GM12891 (cell line): ENCODE measurements at places on chromosomes 7 and 10.
A peak's percentile ranks its signal among the peaks of the same experiment; 100 is the strongest.

DNA sequence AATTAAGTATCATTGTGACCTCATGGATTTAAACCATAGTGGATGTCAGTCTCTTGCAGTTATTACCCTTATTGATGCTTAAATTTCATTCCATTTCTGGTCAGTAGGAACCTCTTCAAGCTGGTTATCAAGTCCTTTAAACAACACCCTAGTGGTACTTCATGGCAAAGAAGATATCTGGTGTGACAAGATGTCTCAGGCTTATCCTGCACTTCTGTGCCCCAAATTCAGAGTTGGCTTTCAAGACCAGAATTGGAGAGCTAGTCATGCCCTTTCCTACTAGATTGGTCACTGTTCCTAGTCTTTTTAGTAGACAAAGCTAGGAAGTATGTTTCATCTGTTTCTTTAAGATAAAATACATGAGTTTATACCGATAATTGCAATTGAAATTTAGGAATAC is 54.9 kb downstream of the KMT2E start:
- no peak for DNase-seq

GRCh38 chr10:29041616-29042015 is 247.3 kb upstream of the LYZL1 start:
- DNase-seq: no peak

- peak; percentile 91 for DNase-seq
These were observed at the start of the genes TUBGCP2 and ZNF511 for GRCh38 chr10:133308421-133309099. Gene TUBGCP2 (minus strand): TSS chr10:133308872. CDS start chr10:133302941, 5,931 bp downstream. Gene ZNF511 (plus strand): TSS chr10:133308914. CDS start chr10:133308944, 30 bp downstream.

GRCh38 chr7:1986366-1987083 is 246.2 kb downstream of the MAD1L1 start:
- DNase-seq: no peak

GRCh38 chr10:101752241-101752640 is 23.7 kb downstream of the FGF8 start:
- no peak for DNase-seq

GRCh38 chr10:59047957-59048618 is 128.4 kb upstream of the PHYHIPL start:
- no peak for DNase-seq

DNA sequence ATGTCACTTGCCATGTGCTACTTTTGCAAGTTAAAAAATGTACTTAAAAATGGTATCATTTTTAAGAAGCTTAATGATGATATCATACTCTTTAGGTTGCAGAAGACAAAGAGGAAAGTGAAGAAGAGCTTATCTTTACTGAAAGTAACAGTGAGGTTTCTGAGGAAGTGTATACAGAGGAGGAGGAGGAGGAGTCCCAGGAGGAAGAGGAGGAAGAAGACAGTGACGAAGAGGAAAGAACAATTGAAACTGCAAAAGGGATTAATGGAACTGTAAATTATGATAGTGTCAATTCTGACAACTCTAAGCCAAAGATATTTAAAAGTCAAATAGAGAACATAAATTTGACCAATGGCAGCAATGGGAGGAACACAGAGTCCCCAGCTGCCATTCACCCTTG is 6.1 kb downstream of the LMOD2 start:
- no peak for DNase-seq

GRCh38 chr10:120095875-120096274 is 203.3 kb downstream of the SEC23IP start:
- DNase-seq: no peak

DNA sequence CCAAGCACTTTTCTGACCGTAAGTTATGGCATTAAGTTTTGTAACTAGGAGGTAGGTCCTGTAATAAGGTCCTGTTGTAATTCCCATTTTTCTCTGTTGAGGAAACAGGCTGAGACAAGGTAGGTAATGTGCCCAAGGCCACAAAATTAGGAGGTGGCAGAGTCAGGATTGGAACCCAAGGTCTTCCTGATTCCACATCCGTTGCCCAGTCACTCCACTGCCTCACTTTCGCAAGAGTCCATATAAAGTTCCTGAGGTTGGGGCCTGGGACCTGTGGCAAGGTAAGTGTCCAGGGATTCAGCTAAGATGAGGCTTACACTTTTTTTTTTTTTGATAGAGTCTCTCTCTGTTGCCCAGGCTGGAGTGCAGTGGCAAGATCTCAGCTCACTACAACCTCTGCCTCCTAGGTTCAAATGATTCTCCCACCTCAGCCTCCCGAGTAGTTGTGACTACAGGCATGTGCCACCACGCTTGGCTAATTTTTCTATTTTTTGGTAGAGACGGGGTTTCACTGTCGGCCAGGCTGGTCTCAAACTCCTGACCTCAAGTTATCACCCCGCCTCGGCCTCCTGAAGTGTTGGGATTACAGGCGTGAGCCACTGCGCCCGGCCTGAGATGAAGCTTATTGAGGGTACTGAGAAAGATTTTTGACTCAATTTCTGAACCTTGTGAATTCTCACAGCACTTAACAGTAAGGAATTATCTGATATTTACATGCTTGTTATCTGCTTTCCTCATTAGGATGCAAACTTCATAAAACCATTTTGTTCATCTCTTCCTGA is 20.3 kb upstream of the GNA12 start:
- no peak for DNase-seq

GRCh38 chr7:104206841-104207240 is 972 bp downstream of the ORC5 start:
- no peak for DNase-seq

- DNase-seq: peak; percentile 36
These were observed at the start of gene GIMAP8 for GRCh38 chr7:150450491-150451001. Gene GIMAP8 (plus strand): TSS chr7:150450630. CDS start chr7:150466699, 16,069 bp downstream.

GRCh38 chr7:15457990-15458955 is 103.5 kb downstream of the AGMO start:
- DNase-seq: no peak

- DNase-seq: no peak
These were observed 317.7 kb downstream of the CAMK1D start for GRCh38 chr10:12667052-12667451.

DNA sequence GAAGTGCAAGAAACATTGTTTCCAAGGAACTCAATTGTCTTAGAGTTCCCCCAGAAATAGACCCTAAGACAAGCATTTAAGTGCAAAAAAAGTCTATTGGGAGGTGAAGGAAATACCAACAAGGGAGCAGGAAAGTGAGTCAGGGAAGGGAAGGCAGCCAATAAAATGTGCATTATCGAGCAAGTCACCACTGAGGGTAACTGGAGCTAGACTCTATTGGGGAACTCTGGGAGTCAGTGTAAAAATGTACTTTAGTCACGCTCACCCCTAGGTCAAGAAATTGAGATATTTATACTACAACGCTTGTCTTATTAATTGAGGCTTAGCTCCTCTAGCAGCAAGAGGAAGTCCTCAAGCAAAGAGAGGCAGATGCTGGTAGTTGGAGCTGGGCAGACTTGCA is 137.7 kb downstream of the RTKN2 start:
- DNase-seq: no peak

DNA sequence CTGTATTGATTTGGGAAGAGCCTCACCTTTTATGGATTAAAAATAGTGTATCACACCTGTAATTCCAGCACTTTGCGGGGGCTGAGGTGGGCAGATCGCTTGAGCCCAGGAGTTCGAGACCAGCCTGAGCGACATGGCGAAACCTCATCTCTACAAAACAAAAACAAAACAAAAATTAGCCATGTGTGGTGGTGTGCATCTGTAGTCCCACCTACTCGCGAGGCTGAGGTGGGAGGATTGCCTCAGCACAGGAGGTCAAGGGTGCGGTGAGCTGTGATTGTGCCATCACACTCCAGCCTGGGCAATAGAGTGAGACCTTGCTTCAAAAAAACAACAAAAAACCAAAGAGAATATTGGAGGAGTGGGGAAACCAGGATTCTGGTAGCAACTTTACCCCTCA is 79.6 kb downstream of the LRMDA start:
- no peak for DNase-seq

DNA sequence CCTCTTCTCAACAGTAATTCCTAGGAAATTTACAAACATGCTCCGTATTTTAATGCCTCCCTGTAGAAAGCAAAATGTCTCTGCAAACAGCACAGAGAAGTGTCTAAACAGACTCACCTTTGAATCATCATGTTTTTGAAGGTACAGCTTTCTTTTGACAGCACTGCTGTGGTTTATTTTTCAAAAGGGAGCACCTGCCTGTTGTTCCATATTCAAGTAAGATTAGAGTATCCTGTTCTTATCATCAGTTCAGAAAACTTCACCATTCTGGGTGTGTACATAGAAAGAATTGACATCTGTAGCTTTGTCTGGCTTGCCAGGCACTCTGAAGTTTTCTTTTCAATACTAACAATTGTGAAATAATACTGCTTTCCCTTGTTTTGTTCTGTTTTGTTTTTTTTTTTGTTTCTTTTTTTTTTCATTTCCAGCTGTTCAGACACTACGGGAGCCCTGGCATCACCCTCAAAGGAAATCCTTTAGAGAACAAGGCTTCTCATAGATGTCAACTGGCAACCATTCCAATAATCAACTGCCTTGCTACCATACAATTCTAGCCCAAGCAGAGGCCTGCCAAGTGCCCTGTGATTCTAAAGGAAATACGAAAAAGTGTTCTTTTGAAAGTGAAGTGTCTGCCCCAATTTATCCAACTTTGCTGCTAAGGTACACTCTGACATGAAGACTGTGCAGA is 275.9 kb downstream of the PRPF18 start:
- DNase-seq: no peak

DNA sequence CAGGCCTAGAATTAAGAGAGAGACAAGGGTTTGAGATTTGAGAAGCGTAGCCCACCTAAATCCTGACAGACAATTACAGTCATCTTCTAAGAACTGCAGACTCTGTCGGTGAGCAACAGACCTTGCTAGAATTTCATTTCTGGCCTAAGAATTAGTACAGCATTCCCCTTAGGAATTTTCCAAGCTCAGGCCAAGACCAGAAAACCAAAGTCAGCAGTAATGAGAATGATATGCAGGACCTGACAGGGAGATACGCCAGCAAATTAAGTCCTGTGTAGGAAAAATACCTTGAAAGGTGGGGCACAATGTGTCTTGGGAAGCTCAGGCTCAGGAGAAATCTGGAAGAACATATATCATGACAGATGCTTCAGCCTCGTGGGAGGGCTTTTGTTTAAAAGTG is 52.7 kb upstream of the HERPUD2 start:
- DNase-seq: no peak

- no peak for DNase-seq
These were observed 284.3 kb downstream of the SORCS3 start for GRCh38 chr10:104925232-104925851.

DNA sequence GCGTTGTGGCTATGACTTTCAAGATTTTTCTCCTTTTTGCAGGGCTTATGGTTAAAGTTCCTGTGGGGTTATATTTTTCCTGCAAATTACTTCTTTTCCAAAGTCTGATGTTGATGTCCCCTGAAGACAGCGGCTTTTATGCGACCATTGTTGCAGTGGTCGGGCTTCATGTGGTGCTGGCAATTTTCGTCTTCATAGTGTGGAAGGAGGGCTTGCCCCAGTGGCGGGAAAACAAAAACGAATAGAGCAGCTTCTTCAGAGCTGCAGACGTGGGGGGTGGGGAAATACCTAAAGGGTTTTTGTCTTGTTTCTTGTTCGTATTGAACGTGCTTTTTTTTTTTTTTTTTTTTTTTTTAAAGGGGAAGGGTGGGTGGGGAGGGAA is 53.8 kb downstream of the MCMBP start:
- no peak for DNase-seq

DNA sequence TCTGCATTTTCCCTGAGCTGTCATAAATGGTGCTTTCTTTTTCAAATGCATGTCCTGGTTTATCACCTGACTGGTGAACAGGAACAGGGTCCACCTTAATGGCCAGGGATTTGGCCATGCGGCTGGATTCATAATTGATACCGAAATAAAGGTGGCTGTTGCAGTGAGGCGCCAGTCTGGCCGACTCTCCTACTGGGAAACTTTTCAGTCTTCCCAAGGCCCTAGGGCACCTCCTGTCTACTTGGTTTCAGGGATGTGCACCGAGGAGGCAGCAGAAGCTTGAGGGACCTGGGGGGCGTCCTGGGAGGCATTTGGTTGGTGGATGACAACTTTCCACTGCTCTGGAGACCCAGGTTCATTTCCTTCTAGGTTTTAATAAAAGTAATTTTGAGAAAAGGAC is 46.4 kb upstream of the FIGNL1 start:
- no peak for DNase-seq

- no peak for DNase-seq
These were observed 237.9 kb downstream of the FRMD4A start for GRCh38 chr10:14092799-14093198.

GRCh38 chr10:98957801-98958200 is 277.9 kb downstream of the HPSE2 start:
- DNase-seq: no peak

DNA sequence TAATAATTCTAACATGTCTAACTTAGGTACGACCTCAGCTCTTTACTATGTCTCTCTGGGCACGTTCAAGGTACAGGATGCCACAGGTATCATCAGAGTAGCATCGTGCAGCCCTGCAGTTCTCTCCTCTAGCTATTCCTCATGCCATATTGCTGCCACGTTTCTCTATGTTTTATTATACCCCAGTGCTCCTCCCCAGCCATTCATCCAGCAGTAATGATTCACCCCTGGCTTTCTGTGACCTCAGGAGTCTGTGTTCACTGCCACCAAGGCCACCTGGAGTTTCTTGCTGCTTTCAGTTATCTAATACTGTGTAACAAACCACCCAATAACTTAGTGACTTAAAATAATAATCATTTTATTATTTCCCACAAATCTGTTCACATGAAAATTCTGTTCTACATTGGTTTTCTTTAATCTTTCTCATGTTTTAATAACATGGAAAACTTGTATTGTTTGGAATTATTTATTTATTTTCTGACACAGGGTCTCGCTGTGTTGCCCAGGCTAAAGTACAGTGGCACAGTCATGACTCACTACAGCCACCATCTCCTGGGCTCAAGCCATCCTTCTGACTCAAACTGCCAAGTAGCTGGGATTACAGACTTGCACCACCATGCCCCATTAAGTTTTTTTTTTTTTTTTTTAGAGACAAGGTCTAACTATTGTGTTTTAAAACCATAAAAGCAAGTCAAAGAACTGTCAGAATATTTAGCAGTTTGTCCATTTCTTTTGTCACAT is 21.8 kb downstream of the REEP3 start:
- no peak for DNase-seq

GRCh38 chr7:883055-884021 is 7.0 kb downstream of the GET4 start:
- no peak for DNase-seq

DNA sequence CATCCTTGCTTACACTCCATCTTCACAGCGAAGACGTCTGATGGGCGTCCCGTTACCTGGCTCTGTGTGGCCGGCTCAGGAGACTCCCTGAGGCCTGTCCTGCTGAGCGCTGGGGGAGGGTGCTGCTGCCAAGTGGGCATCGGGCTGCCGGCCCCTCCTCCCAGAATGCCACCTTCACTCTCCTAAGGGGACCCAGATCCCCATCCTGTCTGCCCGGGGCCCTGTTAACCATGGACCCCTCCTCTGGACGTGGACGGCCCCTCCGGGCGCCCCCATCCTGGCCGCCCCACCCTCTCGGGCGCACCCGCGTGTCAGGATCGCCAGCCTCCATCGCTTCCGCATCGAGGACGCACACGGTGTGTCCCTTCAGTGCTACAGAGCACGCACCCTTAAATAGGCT is 7.3 kb upstream of the FOXL3 start:
- DNase-seq: no peak
